ENCODE measurements at places on chromosomes 3 and 15.

GRCh38 chr3:187770224-187770623 is 25.0 kb upstream of the BCL6 start:
- DNase-seq = no peak

GRCh38 chr15:91055548-91056331 is 33.3 kb upstream of the VPS33B start:
- DNase-seq = peak; percentile 83

DNA sequence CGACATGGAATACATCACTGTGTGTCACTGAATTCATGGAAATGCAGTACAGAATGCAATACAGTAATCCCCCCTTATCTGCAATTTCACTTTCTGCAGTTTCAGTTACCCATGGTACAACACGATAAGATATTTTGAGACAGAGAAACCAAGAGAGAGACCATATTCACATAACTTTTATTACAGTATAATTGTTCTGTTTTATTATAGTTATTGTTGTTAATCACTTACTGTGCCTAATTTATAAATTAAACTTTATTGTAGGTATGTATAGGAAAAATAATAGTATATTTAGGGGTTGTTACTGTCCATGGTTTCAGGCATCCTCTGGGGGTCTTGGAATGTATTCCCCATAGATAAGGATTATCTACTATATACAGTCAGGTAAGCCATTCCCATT is 61.8 kb downstream of the MBNL1 start:
- no peak for DNase-seq

GRCh38 chr3:169149349-169149890 is 514.1 kb downstream of the MECOM start:
- peak; percentile 90 for DNase-seq

GRCh38 chr3:170529912-170530311 is 56.0 kb downstream of the SLC7A14 start:
- DNase-seq = no peak

- DNase-seq = no peak
These were observed 48.0 kb upstream of the CBLB start for GRCh38 chr3:105916767-105917166.

DNA sequence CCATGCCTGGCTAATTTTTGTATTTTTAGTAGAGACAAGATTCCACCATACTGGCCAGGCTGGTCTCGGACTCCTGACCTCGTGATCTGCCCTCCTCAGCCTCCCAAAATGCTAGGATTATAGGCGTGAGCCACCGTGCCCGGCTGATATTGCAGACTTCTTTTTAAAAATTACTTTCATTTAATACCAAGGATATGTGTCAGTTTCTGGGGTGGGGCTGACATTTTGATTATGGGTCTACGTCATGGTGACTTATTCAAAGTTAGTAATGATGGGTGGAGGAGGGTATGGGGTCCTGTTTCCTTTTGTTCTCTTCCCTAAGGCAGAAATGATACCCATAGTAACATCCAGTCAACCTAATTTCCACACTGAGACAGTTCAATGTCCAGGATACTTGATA is 34.7 kb downstream of the GBE1 start:
- DNase-seq = peak; percentile 15

- DNase-seq = peak; percentile 9
These were observed 61.1 kb upstream of the TMCO5A start for GRCh38 chr15:37873336-37873735.

- DNase-seq = no peak
These were observed 33.5 kb downstream of the SUCLG2 start for GRCh38 chr3:67620869-67621268.

GRCh38 chr3:94362393-94362792 is 299.5 kb downstream of the NSUN3 start:
- DNase-seq = no peak

DNA sequence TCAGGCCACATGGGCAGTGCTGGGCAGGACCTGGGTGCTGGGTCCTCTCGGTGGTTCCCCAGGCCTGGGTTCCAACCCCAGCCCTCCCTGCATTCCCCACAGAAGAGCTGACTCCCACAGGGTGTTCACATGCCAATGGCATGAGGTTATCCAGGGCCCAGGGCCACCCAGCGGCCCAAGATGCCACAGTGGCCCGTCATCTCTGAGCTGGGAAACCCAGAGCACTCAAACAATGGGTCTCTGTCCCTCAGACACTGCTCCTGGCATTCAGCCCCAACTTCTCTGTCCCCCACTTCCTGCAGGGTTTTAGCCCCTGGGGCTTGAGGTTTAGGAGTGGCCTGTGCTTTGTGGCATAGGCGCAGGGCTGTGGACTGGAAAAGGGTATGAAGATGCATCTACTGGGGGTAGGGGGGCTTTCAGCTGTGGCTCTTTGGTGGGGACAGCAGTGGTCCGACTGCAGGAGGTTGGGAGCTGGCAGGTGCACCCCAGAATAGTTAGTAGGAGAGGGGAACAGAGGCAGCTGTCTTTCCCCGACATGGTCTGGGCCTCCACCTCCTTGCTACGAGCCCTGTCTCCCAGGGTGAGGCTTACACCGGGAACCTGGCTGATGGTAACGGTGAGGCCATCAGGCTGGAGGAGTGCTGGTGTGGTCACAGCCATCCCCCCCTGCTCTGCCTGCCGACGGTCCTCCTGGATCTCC is 1.7 kb downstream of the CCDC9B start:
- DNase-seq = peak; percentile 90

GRCh38 chr15:66760968-66761725 is 59.1 kb downstream of the SMAD6 start:
- no peak for DNase-seq

- DNase-seq = no peak
These were observed 1072.6 kb downstream of the ROBO2 start for GRCh38 chr3:78112291-78113010.

GRCh38 chr15:63474810-63475316 is 29.5 kb upstream of the USP3 start:
- DNase-seq = no peak

GRCh38 chr15:26132811-26133210 is 269.7 kb upstream of the ATP10A start:
- no peak for DNase-seq

GRCh38 chr15:58136731-58137130 is 1.4 kb upstream of the AQP9 start:
- DNase-seq = no peak

DNA sequence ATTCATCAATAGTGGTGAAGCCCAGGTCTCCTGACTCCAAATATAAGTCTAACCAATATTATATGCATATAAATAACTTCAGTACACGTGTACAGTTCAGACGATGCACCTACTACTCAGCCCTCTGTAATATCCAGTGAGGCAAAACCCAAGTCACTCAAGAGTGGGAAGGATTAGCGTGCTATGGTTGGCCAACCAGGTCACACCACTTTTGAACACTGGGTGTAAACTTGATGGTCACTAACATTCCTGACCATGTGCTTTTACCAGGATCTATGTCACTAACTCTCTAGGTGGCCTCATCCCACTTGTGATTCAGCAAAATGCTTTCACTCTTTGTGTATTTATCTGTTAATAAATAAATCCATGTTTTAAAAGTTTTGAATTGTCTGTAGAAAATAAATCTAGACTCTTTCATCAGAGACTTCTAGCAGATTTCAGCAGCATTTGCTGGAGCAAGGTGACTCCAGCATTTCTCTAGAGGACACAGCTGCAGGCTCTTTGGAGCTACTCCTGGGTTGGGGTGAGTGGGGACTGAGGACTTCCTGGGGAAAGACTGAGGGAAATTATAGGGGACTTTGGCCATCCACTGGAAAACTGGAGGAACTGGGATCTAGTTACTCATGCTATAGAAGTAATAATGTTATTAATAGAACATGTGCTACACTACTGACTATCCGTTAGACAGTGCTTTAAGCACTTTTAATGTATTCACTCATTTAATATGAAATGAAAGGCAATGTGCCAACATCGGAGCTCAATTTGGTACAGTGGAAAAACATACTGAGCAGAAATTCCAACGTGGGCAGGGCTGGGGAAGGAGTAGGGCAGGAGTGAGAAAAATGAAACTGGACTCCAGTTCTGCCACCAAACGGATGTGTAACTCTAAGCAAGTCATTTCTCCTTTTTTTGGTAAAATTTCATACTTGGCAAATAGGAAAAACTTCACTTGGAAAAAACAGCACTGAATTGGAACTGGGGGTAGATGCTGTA is 97.9 kb downstream of the RORA start:
- DNase-seq = peak; percentile 23

- DNase-seq = no peak
These were observed 474.1 kb upstream of the KCNMB2 start for GRCh38 chr3:178062126-178062525.

DNA sequence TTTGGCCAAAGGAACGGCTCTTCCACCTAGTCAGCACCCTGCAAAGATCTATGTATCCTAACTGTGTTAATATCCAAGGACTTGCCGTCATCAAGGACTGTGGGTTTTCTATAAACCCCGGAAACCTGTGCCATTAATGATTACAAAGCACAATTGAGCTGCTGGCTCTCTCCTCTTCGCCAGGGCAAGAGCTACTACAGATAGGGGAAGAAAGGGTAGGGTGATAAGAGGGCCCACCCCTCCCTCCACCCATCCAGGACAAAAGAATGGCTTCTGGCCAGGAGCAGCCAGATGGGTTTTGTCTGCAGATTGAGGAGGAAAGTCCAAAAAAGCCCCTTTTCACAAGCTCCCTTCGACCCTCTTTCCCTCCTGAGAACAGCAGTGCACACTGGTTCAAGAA is 9.9 kb downstream of the RFT1 start:
- DNase-seq = no peak

DNA sequence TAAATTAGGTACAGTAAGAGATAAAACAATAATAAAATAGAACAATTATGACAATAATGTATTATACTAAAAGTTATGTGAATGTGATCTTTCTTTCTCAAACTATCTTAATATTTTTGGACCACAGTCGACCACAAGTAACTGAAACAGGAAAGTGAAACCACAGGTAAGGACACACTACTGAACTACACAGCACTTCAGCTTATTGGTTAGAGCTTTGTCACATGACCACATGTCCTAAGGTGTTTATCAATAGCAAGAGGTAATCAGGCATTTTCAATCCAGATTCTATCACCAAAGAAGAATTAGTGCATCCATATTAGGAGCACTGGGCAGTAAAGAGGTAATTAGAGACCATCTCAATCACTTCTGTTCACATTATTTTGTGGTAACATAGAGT is 392.8 kb downstream of the RSL24D1 start:
- no peak for DNase-seq

DNA sequence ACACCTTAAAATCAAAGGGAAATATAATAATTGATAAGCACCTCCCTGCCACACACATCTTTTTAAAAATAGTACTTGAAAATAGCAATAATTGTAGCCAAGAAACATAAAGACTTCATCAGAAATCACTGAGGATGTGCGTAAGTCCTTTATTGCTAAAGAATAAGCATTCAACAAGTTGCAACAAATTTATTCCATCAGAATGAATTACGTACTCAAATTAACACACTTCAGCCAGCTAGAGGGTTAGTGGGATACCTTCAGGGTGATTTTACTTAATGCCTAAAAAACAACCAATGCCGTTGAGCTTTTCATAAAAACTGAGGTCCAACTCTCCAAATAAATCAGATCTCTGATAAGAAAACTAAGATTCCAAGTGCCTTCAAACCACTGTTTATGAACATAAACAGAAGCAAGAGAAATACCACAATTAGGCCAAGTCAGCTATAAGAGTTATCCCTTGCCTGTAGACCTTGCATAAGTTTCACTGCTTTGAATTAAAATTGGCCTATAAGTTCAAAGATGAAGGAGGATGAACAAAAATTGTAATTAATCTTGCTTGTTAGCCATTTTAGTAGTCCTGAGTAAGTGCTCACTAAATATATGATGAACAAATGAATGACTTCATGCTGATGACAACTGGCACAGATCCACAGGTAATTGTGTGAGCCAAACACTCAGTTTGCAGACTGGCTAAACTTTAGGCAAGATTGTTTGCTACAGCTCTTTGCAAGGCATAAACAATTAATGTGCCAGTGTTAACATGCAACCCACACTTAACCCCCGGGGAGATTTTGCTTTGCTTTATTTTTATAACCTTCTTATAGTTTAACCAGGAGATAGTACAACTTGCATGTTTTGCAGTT is 375.1 kb upstream of the THBS1 start:
- no peak for DNase-seq

DNA sequence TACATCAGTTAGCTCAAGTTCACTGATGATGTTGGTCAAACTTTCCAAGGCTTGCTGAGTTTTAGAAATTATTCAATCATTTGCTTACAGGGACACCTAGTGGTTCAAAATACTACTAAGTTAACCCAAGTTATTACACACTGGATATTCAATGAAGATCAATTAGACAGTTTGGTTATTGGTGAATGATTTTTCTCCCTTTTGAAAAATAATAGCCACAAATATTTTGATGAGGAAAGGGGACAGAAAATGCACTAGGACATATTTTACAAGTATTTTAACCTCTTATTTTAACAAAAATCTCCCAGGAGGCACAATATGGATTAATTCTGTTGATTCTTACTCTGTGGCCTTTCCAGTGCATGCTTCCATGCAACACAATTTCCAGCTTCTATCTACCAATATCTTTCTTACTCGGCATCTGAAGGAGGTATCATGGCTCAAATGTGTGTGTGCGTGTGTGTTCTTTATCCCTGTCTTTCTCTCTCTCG is 20.1 kb upstream of the GOLGA6L2 start:
- DNase-seq = peak; percentile 58

GRCh38 chr15:74391582-74392450 is 24.4 kb upstream of the CYP11A1 start:
- DNase-seq = no peak

- DNase-seq = no peak
These were observed 245.9 kb upstream of the LMCD1 start for GRCh38 chr3:8255725-8256124.

- peak; percentile 83 for DNase-seq
These were observed 167.4 kb downstream of the GAP43 start for GRCh38 chr3:115790759-115791158.

- no peak for DNase-seq
These were observed 15.5 kb downstream of the ACAA1 start for GRCh38 chr3:38121451-38121831.

DNA sequence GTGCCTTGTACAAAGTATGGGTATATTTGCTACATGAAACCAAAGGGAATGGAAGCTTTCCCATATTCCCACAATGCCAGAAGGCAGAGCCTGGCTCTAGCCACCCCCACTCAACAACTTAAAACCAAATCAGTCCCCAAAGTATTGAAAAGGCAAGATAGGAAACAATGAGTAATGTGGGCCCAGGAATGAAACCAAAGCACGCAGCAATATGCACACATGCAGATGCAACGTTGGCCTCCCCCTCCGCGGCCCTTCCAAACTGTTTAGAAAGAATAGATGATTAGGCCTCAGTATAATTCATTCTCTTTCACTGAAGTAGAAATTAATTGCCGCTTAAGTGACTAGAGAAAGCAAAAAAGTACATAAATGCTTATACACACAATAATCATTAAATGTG is 59.1 kb downstream of the THRB start:
- no peak for DNase-seq

DNA sequence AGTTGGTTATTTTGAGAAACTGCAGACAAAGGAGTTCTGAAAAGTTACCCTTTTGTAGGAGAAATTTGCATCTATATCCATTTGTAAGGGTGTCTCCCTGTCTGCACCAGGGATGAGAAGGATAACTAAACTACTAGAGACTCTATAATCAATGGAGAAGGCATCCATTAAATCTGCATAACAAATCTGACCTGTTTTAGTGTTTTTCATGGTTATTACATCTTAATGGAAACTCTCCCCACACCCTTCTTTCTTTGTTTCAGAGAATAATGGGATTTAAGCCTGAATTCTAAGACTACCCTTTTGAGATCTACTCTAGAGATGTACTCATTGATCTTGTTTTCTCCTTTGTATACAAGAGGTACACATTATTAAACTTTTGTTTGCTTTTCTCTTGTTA is 82.0 kb upstream of the DAZL start:
- no peak for DNase-seq
